ENCODE measurements at places on chromosomes 3 and 15.

DNA sequence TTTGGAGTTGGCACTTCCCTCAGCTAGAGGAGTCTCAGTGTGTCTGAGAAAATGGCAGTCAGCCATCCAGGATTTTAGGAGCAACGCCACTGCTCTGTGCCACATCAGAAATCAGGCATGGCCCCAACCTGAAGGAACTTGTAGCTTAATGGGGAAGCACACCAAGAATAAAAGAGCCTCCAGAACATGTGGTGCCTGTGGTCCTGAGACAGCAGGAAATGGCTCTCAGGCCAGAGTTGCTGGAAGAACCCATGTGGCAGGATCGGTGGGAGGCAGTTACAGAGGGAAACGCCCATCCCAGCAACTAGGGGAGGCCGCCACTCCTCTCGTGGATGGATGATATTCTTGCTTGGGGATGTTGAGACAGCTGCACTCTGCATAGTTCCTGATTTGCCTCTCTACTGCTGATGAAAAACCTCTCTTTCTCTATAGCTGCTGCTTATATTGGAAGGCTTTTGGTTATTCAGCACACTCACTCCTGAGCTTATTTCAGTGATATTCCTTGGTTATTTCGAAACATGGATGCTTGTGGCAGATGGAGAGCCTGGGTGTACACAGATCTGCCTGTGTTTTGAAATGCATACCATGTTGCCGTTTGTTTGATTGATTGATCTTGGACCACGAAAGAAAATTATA is 52.4 kb downstream of the KLHL25 start:
- DNase-seq = no peak

DNA sequence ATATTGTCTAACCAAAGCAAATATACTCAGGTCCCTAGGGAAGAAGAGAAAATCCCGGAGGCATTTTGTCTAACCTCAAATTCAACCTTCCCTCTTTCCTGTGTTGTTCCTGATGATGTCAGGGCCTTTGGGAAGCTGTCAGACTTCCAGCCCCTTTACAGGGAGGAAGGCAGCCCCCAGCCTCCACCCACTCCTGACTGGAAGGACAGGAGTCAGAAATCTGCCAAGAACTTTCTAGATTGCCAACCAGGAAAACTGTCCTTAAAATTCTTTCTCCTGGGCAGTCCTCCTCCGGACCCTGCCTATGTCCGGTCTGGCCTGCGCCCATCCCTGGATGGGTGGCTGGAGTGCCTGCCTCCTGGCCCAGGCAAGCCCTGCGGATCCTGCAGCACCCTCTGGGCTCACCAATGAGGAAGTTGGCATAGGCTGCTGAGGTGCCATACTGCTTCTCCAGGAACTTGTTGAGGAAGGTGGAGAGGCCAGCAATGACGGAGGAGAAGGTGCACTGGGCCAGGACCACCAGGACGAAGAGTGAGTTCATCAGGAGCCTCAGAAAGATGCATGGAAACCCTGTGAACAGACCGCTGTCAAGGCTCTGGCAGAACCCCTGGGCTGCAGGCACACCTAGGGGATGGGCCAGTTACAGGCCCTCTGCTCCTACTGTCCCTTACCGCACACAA is 52.6 kb upstream of the RAB6B start:
- no peak for DNase-seq

GRCh38 chr3:79183496-79183895 is 584.3 kb downstream of the ROBO1 start:
- no peak for DNase-seq

- DNase-seq = no peak
Measured at GRCh38 chr3:130473416-130473815, 43.6 kb upstream of the COL6A6 start.

GRCh38 chr3:58419780-58420507 is 13.7 kb downstream of the PDHB start:
- DNase-seq = peak; percentile 42

- no peak for DNase-seq
Measured at GRCh38 chr15:88144921-88145653, 111.5 kb downstream of the NTRK3 start.

- DNase-seq = peak; percentile 55
Measured at GRCh38 chr3:129623447-129624118, 17.1 kb upstream of the PLXND1 start.

DNA sequence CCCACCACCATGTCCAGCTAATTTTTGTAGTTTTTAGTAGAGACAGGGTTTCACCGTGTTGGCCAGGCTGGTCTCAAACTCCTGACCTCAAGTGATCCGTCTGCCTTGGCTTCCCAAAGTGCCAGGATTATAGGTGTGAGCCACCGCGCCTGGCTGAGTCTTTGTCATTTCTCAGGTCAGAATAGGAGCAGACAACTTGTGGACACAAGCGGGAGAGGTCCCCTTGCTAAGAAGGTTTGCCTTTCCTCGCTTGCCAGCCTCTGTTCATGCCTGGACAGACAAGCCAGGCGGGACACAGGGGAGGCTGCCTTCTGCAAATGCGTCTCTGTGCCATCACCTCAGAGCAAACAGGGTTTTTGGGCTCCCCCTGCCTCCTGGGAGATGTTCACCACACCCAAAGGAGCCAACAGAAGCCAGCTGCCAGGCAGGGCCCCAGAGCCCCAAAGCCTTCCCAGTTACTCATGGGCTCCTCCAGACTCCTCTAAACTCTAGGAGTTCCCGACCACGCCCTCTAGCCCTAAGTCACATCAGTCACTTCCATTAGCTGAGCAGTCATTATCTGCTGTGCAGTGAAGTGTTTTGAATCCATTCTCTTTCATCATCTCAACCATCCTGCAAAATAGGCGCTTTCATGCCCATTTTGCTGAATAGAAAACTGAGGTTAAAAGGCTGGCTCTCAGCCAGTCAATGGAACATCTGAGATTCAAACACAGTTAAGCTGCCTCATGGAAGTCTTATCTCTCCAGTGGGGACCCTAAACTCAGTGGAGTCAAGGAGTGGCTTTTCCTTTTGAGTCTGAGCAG is 245.0 kb downstream of the UACA start:
- DNase-seq = no peak

DNA sequence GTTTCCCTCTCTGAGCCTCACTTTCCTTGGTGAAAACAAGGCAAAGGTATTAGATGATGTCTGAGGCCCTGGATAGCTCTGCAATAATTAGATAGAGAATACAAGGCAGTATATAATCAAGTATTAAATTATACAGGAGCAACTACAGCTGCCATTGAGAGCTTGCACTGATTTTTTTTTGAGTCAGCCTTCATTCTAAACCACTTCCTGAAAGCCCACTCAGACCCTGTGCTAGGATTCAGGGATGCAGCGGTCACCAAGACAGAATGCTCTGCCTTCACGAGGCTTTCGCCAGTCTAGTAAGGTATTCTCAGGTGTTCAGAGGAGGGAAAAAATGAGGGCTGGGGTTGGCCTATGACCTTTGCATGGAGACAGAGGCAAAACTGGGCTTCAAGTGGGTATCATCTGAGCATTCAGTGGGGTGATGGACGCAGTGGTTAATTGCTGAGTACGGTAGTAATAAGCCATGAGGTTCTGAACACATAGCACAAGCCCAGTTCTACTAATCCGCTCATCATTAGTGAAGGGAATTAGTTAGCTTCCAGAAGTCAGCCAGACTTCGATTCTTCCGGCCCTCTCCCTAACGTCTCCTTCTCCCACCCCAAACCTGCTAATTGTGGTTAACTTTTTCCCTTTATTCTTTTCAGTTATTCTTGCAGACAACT is 3.6 kb downstream of the VGLL4 start:
- no peak for DNase-seq

DNA sequence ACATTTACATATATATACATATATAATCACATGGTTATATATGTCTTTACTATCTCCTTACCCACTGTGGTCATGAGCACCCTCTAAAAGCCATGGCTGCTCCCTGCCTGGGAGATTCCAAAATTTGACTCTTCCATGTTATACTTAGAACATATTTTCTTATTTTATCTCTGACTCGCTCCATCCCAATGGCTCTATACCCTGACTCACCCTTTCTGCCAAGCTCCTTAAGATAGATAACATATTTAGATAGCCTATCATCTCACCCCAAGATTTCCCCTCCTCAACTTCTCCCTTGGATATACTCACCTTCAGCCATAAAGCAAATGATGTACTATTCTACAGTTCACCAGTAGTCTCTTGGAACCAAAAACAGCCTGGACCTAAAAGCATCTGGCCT is 65.1 kb downstream of the CD200R1L start:
- DNase-seq = no peak

All from hindlimb muscle (tissue), 1 donor.